ENCODE measurements at places on chromosomes 1 and 21.

GRCh38 chr1:247337961-247338360, 6.3 kb upstream of the ZNF496 start:
- no peak for DNase-seq

GRCh38 chr1:153698020-153698922, 19.8 kb downstream of the NPR1 start:
- no peak for DNase-seq

GRCh38 chr1:177088966-177089365, 75.5 kb downstream of the ASTN1 start:
- no peak for DNase-seq

DNA sequence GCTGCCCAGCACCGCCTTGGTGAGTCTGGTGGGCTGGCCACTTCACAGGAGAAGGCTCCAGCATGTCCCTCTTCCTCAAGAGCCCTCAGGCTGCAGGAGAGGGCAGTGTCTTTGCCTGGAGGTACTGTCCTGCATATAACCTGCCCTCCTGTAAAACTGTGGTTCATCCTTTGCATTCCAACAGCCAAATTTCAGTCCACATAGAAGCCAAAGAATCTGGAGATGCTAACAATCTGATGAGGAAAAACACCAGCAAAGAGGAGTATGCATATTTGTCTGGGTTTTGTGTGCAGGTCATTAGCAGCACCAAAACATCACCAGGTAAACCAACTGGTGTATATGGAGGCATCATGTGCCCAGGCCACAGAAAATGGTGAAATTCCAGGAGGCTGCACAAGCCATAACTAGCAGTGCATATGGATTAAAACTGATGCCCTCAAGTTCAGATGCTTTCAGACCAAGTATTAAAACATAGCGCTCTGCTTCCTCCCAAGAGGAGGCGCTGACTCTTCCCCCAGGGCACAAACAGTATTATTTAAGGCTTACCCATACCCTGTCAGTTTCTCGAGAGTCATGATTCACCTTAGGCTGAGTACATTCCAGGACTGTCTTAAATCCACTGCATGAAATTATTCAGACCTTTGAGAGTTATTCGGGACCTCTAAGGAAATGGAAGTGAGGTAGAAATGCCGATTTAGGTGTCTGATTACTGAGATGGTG, 150.5 kb upstream of the COA6 start:
- no peak for DNase-seq

Measured in MM.1S (cell line).